Jurkat, Clone E6-1 (cell line): ENCODE measurements at places on chromosomes 2 and 18.
A peak's percentile ranks its signal among the peaks of the same experiment; 100 is the strongest.

GRCh38 chr2:218255446-218255845, 5.4 kb upstream of the GPBAR1 start:
- no peak for DNase-seq

DNA sequence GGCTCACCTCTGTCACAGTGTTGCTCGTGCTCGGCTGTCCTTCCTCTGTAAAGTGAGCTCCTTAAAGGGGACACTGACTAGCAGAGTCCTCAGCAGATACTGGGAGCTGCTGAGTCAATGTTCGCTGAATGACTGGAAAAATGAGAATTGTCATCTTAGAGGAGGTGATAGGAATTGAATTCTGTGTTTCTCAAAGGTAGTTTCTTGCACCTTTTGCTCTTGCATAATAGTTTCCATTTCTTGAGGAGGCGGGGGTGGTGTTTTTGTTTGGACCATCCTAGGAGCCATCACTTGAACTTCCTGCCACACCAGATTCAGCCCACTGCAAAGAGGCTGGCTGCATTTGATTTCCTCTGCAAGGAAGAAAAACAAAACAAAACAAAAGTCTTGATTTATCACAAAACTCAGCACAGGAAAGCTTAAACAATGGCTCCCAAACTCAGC, 11.4 kb upstream of the RFX8 start:
- no peak for DNase-seq

GRCh38 chr2:240895656-240896388, at the start of gene MAB21L4:
Gene MAB21L4 (minus strand): TSS chr2:240896156. CDS start chr2:240895997, 159 bp downstream.
- DNase-seq = no peak

GRCh38 chr18:42545825-42546224, 569.7 kb downstream of the RIT2 start:
- no peak for DNase-seq

GRCh38 chr2:134301099-134301927, 47.4 kb downstream of the MGAT5 start:
- DNase-seq = no peak

DNA sequence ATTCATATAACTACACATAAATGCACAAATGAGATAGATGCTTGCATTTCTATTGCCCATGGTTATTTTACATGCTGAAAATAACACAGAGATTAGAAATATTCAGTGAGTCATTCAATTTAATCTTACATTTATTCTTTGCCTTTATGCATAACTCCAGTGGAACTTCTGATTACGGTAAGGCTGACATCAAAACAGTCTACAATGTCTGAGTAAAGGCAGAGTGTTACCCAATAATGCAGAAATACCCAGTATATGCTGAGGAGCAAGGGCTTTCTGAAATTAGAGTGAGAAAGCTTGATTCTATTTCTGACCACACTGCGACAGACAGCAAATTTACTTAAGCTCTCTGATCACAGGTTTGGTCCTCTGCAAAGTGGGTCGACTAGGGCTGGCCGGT, 9.2 kb downstream of the NMI start:
- no peak for DNase-seq

DNA sequence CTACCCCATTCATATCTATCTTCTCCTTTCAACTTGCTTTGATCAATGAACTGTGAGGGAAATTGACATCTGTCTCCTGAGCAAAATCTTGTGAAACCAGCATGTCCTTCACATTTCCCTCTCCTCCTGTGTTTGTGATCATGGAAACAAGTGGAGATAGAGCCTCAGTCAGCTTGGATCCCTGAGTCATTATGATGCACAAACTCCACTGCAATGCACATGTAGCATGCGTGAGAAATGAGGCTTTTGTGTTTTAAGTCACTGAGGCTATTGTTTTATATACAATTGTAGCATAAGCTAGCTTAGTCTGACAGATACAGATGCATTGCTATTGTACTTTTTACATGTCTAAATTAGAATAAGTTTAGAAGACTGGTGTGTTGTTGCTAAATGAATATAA, 85.2 kb upstream of the HNMT start:
- DNase-seq = no peak

- DNase-seq = no peak
These were observed 11.0 kb downstream of the FECH start for GRCh38 chr18:57575542-57575941.

DNA sequence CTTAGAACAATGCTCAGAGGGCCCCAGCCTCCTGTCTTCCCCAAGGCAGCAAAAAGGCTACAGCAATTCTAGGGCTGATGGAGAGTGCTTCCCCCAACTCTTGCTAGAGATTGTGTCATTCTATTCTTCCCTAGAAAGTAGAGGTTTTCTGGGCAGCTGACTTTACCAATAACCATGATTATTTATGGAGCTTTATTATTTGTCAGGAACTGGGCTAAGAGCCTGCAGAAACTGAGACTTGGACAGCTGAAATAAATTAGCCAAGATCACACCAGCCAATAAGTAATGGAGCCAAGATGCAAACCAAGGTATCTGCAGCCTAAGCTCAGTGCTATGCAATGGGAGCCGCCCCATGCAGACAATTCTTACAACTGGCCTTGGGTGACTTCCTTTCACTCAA, 84.8 kb downstream of the CCBE1 start:
- DNase-seq = no peak

GRCh38 chr2:108925286-108925685, 63.7 kb downstream of the EDAR start:
- DNase-seq = no peak

- no peak for DNase-seq
These were observed 15.0 kb upstream of the TEX51 start for GRCh38 chr2:126883666-126884040.

DNA sequence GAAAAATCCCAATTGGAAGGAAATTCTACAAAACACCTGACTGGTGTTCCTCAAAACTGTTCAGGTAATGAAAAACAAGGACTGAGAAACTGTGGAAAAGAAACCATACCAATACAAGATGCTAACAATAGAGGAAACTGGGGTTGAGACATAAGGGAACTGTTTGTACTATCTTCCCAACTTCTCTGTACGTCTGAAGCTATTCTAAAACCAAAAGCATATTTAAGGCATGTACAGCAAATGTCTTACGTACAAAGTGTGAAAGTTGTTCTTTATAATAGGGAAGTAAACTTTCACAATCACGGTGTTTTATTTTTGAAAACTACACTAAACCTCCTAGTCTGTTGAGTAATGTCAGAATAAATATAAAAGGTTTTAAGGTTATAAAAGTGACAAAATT, 776.1 kb upstream of the RAB6C start:
- no peak for DNase-seq

GRCh38 chr18:44725300-44726058, 44.8 kb downstream of the SETBP1 start:
- peak; percentile 35 for DNase-seq

- DNase-seq = no peak
These were observed 104.5 kb downstream of the UGGT1 start for GRCh38 chr2:128195435-128195984.

DNA sequence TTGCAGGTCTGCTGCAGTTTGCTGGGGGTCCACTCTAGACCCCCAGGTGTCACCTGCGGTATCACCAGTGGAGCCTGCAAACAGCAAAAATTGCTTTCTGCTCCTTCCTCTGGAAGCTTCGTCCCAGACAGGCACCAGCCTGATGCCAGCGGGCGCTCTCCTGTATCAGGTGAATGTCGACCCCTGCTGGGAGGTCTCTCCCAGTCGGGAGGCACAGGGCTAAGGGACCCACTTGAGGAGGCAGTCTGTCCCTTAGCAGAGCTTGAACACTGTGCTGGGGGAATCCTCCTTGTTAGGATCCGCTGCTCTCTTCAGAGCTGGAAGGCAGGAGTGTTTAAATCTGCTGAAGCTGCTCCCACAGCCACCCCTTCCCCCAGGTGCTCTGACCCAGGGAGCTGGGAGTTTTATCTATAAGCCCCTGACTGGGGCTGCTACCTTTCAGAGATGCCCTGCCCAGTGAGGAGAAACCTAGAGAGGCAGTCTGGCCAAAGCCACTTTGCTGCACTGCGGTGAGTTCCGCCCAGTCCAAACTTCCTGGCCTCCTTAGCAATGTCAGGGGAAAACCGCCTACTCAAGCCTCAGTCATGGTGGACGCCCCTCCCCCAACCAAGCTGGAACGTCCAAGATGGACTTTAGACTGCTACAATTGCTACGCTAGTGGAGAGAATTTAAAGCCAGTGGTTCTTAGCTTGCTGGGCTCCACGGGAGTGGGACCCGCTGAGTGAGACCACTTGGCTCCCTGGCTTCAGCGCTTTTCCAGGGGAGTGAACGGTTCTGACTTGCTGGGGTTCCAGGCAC, 652.5 kb downstream of the KCNJ3 start:
- no peak for DNase-seq

- no peak for DNase-seq
These were observed at the start of gene CYP27C1 for GRCh38 chr2:127220102-127220767. Gene CYP27C1 (minus strand): TSS chr2:127220299. CDS start chr2:127220270, 29 bp downstream.

- DNase-seq = peak; percentile 12
These were observed 76.4 kb downstream of the TMEM18 start for GRCh38 chr2:600542-601386.

- no peak for DNase-seq
These were observed 391 bp upstream of the TMEM17 start for GRCh38 chr2:62506421-62506750.

- DNase-seq = no peak
These were observed 55.8 kb downstream of the PLEKHA3 start for GRCh38 chr2:178536037-178536436.

DNA sequence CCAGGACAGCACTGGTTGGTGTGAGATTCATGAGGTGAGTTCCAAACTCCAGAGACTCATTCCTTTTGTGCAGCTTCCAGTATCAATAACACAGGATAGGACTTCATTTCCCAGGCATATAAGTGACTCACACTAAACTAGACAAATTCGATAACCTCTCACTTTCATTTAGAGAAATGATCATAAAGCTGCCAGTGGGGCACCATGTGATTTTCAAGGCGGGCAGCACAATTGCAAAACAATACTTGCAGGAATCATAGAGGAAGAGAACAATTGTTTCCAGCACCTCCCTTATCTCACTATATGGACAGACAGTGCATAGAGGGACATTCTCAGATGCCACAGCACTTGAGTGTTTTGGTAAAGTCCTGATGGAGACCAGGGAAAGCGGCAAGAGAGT, 31.3 kb upstream of the DNAH7 start:
- no peak for DNase-seq

DNA sequence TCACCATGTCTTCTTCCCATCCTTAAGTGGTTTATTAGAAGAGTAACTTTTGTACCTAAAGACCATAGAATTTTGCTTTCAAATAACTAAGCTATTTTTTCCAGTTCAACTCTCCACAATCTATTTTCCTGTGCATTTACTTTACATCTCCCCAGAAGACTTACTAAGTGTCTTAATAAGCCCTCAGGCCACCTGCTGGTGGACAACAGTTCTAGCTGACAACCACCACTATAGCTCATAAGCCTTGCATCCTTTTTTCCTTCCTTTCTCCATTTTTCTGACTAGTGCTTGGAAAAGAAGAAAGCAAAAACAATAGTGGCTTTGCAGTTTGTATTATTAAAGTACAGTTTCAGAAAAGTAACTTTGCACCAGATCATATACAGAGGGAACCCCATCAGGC, 149.5 kb upstream of the TMEM200C start:
- no peak for DNase-seq

GRCh38 chr2:97769308-97769707, 55.9 kb downstream of the ZAP70 start:
- DNase-seq = no peak

- DNase-seq = peak; percentile 25
These were observed 58.9 kb upstream of the THUMPD2 start for GRCh38 chr2:39837856-39838453.

- DNase-seq = no peak
These were observed 4.2 kb downstream of the RPRM start for GRCh38 chr2:153474407-153474806.

- peak; percentile 83 for DNase-seq
These were observed 431 bp upstream of the SEC11C start for GRCh38 chr18:59139291-59139614.

- peak; percentile 98 for DNase-seq
These were observed 64.7 kb downstream of the STK25 start for GRCh38 chr2:241443486-241444223.

- no peak for DNase-seq
These were observed 295.6 kb downstream of the TNS1 start for GRCh38 chr2:217707131-217707611.

- DNase-seq = no peak
These were observed 509.6 kb upstream of the RAB6C start for GRCh38 chr2:129469871-129470270.

DNA sequence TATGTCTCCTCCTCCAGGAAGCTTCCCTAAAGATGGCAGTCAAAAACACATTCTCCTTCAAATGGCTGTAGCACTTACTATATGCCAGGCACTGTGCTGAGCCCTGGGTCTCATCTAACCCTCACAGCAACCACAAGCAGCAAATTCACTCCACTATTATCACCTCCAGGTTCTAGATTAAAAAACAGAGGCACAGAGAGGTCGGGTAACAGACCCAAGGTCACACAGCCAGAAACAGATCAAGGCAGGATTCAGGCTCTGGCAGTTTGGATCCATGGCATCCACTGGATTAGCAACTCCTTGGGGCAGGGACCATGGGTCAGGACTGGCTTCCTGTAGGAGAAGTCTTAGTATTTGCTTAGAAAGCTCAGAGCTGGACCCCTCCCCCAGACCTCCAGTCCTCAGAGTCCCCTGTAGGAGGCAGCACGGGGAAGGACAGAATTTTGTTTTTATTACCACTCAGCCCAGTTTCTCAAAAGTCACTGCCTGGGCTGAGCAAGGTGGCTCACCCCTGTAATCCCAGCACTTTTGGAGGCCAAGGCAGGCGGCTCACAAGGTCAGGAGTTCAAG, 34.4 kb downstream of the ZFP36L2 start:
- DNase-seq = no peak

DNA sequence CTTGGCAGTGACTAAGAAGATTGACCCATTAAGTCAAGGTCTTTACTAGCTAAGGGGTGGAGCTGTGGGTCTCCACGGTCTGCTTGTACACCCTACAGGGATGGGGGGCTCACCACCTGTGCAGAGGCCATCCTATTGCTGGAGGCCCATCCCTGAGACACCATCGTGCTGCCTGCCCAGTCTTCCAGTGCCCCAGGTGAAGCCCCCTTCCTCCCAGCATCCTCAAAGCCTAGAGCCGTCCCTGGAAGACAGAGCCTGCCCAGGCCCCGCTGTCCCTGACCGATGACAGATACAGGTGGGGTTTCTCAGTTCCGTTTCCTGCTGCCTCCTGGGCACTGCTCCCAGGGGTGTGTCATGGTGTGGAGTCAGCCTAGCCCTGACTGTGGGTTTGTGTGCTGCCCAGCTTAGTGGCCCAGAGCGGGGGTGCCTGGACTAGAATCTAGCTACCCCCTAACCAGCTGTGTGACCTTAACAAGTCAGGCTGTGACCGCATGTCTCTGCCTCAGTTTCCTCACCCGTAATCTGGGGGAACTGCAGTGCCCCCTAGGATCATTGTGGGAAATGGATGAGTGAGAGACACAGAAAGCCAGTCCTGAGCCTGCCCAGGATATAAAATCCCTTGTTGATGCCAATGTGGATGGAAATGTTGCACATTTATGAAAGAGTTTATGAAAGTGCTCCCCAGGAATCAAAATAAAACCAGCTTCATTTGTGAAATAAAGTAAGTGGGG, 2.0 kb downstream of the OTOS start:
- DNase-seq = no peak

DNA sequence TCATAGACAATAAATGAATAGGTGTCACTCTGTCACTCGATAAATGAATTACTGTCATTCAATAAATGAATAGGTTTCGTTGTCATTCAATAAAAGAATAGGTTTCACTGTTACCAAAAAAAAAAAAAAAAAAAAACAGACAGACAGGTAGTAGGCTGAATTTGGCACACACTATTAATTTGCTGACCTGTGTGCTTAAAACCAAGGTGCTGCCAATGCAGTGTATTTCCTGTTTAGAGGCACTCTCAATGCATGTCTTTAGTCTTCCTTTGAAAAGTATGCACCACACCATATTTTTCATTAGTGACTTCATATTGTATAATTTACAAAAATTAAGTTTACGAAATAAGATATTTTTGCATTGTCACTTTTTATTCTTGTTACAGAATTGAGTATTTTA, 16.2 kb downstream of the ANKRD62 start:
- DNase-seq = no peak
